Mesendoderm (in vitro differentiated cells): ENCODE measurements at places on chromosomes 5 and 9.

GRCh38 chr5:77645158-77645994 is 6.9 kb upstream of the OTP start:
- DNase-seq = no peak

GRCh38 chr9:8857068-8857925 is 1057.7 kb upstream of the DMAC1 start:
- peak; percentile 76 for DNase-seq

DNA sequence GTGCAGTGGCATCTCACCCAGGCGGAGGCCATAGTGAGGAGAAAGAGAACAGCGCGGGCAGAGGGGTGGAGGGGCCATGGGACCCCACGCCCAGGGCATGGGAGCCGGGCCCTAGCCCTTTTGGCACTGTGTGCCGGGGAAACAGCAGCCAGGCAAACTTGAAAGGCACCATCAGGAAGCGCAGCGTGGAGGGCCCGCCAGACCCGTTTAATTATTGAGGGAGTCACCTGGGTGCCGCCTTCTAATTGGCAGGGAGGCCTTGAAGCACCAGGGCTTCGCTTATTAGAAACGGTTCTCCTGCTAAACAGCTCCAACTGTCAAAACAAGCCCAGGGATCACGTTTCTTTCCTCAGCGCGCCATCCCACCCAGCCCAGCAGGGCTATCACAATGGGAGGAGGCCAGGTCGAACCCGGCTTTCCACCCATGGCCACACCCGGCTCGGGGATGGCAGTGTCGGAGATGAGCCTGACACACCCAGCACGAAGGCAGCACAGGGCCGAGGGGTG is 104.6 kb upstream of the SARDH start:
- DNase-seq = no peak

- DNase-seq = no peak
Measured at GRCh38 chr5:73764586-73764985, 138.6 kb downstream of the ARHGEF28 start.

DNA sequence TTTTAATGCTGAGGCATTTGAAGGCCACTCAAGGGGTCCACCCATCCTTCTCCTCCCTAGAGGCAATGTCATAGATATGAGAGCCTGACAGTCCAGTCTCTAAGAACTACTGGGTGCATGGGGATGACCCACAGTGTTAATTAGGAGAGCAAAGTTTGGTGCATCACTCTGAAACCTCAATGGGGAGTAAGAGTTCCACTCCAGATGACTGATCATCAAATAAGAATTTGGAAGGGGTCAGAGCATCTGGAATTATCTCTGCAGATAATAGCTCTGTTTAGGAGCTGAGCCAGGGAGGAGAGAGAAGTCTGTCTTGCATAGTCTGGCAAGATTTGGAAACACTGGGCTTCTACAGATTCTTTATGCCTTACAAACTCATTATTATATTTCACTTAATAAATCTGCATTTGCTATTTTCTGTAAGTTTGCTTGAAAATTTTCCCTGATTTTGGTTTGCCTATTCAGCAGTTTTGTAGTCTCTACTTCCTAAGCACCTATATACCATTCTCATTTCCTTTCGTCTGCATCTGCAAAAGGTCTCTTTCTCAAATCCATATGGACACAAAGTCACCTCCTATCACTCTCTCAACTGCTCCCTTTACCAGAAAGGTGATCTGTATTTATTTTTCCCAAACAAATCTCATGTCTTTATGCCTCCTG is 27.7 kb downstream of the FGF10 start:
- DNase-seq = no peak

DNA sequence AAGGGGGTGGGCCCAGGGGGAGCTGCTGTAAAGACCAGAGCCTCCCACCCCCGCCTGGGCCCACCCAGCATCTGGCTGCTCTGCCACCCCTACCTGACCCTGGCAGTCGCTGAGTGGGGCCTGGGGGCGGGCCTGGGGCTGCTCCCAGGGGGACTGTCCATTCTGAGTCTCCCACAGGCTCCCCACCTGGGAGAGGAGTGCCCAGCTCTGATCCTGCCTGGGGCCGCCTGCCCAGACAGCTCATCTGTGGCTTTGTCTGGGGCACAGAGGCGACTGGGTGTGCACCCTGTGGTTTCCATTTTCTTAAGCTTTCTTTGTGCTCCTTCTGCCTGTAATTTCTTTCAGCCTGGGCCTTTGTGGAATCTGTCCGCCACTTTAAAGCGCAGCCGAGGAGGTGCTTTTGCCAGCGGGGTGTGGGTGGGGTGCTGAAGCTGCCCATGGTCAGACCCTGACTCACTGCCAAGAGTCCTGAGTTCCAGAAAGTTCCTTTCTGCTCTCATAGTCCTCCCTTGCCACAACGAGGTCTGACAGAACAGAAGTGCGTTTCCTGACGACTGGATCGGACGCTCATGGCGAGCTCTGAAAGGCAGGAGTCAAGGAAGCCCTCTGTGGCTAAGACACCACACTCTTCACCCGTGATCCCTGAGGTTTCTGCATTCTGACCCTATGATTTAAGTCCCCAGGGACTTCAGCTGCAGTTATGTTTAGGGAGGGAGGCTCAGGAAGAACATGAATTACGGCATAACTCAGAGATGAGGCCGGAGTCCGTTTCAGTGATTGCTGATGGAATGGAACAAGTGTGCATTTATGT is 225.0 kb downstream of the FANCC start:
- no peak for DNase-seq

DNA sequence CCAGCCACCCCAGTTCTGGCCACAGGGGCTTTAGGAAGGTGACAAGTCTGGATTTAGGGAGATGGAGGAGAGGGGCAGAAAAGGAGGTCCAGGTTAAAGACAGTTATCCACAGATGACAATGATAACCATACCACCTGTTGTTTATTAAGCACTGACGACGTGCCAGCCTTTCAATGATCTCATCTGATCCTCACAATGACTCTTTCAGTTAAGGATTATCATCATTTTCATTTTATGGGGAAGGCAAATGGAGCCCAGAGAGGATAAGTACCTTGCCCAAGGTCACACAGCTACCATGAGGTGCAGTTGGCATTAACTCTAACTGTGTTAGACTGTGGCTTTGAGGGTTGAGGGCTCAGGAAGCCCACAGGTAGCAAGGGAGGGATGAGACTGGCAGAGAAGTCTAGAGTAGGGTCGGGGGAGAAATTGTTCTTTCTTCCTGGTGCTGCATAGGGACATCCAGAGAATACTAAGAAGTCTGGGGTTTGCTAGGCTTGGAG is 21.5 kb upstream of the JADE2 start:
- DNase-seq = no peak

GRCh38 chr9:33158843-33159776 is 8.0 kb downstream of the B4GALT1 start:
- peak; percentile 23 for DNase-seq

GRCh38 chr9:17942498-17942897 is 363.6 kb downstream of the SH3GL2 start:
- no peak for DNase-seq

- peak; percentile 6 for DNase-seq
Measured at GRCh38 chr9:120676767-120677402, 37.4 kb downstream of the MEGF9 start.
